ENCODE measurements at places on chromosomes 6 and 20. TPM values are rescaled to one million over a fixed set of nuclear protein-coding genes. Genes with fewer than 3 reads are reported as not detected.

Gene PDE10A
- 7.2 TPM for total RNA-seq

DNA sequence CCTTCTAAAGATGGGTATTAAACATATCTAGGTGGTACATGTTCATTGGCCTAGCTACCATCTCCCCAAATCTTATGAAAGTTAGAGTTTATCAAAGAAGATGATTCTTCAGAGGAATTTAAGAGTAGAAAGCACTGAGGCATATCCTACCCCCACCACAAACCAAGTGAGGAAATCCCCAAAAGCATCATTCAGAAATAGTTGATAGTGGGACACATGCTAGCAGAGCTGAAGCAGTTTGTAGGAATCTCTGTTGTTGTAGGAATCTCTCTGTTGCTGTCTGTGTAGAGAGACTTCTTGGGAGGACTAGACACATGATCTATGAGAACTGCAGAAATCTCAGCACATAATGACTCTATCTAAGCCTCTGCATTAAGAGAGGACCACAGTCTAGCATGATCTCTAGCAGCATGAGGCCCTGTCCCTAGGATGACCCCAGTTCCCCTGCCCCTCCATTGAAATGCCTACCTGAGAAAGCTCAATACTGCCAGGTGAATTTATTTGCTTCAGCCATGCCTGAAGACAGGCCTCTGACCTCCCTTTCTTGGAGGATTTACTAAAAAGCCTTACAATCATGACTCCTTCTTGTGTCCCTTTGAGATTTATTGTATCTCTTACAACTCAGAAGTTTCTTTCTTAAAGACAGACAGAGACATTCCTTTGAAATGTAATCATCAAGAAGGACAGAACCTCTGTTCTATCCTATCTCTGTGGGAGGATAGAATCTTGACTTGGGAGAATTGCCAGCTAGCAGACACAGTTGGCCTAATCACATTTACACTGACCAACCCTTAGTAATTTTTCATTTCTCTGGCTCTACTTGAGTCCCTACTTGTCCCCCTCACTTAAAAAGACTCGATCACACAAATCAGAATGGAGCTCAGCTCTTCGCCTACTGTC is 582.4 kb downstream of the PHF3 start:
- no peak overlapping the region for H3K4me3 ChIP-seq
- H3K4me1 ChIP-seq = no peaks in the 10 kb centered on the region
- no peaks in the 10 kb centered on the region for H3K27me3 ChIP-seq
- H3K27ac ChIP-seq = peak overlapping the region; percentile 24
- DNase-seq = no peak

DNA sequence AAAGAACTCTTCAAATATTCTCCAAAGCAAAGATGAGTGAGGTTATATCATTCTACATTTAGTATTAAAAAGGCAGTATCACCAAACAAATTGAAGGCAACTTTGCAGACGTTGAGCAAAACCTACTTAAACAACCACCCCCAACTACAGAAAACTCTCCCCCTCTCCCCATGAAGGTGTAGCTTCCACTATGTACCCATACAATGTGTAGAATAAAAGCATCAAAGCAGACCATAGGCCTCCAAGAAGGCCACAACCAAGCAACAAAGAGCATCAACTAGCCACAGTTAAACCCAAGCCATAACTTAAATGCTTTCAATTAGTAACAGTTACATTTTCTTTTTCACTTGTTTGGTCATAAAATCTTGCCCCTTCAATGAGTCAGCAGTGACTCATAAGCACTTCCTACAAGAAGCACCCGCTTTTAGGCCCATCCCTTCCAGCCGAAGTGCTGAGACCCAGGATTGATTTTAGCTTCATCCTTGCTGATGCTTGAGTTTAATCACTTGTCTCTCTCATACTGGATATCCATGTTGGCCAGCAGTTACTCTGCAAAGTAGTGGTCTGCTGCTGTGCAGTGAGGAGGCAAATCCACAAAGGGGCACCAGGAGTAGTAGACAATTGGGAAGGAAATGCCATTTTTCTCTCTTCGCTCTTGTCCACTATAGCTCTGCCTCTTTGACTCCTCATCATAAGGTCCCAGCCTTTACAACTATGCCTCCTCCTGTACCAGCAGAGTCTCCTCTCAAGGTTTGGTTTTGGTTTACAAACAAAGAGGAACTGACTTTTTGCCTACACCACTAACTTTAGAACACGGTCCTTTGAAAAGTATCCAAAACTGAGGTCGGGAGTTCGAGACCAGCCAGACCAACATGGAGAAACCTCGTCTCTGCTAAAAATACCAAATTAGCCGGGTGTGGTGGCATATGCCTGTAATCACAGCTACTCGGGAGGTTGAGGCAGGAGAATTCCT is 8.4 kb upstream of the NUP153 start:
- no peak overlapping the region for H3K27ac ChIP-seq
- no peaks in the 10 kb centered on the region for H3K36me3 ChIP-seq
- no peak overlapping the region for H3K4me3 ChIP-seq
- DNase-seq = peak; percentile 35
- H3K27me3 ChIP-seq = no peaks in the 10 kb centered on the region
- peaks cover 11% of the 10 kb centered on the region for H3K4me1 ChIP-seq

GRCh38 chr6:133187657-133188453 is 53.3 kb upstream of the EYA4 start:
- H3K27me3 ChIP-seq = no peaks in the 10 kb centered on the region
- H3K4me1 ChIP-seq = no peaks in the 10 kb centered on the region
- no peaks in the 10 kb centered on the region for H3K36me3 ChIP-seq

GRCh38 chr20:23585808-23586734 is 17.8 kb upstream of the CST9L start:
- H3K36me3 ChIP-seq = no peaks in the 10 kb centered on the region
- H3K4me3 ChIP-seq = no peak overlapping the region
- peak overlapping the region; percentile 39 for H3K27ac ChIP-seq
- no peaks in the 10 kb centered on the region for H3K27me3 ChIP-seq

Measured in hepatocyte (in vitro differentiated cells).